ENCODE measurements at places on chromosomes 11 and 22.

GRCh38 chr11:47415949-47416472 is 7.6 kb downstream of the SLC39A13 start:
- DNase-seq, result peak; percentile 92

DNA sequence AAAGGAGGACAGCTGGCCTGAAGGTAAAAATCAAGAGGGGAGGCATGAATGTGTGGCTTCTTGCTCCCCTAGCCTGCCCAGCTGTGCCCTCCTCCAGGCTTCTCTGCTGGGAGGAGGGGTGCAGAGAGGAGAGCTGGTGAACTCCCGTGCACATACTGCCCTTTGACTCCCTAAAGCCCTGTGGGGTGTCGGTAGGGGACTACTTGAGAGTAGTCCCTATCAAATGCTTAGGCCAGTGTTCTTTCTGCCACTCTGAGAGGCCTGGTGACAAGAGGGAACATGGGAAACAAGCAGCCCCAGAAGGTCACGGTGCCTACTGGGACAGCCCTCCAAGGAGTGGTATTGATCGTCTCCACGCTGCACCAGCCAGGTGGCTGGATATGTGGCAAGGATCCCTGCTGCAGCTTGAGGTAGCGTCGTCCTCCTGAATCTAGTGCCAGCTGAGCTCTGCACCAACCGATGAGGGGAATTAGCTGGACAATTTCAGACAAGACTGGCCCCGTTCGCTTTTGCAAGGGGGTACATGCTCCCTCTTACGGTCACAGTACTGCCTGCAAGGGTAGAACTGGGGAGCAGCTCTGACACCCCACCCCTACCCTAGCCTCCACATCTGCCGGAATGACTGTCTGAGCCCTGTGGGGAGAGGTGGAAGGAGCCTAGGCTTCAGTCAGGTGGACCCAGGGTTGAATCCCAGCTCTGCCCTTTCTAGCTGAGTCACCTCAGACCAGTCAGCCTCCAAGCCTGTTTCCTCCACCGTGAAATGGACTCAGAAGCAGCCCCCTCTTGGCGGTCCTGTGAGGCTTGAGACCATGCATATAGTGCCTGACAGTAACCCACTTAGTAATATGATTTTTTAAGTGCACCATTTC is 17.1 kb upstream of the C11orf96 start:
- DNase-seq, result no peak

DNA sequence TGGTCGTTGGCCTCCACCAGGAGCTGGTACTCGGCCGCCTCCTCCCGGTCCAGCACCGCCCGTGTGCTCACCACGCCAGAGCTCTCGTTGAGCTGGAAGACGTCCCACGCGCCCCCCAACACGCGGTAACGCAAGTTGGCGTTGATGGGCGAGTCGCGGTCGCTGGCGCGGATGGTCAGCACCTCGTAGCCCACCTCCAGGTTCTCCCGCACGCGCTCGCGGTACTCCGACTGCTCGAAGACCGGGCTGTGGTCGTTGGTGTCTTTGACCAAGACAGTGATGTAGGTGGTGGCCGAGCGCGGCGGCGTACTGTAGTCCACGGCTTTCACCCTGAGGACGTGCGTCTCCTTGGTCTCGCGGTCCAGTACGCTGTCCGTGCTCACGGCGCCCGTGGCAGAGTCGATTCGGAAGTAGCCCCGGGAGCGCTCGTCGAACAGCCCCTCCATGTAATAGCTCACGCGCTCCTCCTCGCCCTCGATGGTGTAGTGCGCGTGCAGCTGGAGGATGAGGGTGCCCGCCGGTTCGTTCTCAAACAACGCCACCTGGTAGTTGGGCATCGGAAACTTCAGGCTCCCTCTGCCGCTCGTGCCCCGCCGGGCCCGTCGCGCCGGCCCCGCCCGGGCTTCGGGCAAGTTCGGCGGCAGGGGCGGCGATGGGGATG is 1.4 kb downstream of the CELSR1 start:
- DNase-seq, result no peak

GRCh38 chr11:114713756-114714155 is 35.4 kb downstream of the NXPE2 start:
- DNase-seq, result no peak

DNA sequence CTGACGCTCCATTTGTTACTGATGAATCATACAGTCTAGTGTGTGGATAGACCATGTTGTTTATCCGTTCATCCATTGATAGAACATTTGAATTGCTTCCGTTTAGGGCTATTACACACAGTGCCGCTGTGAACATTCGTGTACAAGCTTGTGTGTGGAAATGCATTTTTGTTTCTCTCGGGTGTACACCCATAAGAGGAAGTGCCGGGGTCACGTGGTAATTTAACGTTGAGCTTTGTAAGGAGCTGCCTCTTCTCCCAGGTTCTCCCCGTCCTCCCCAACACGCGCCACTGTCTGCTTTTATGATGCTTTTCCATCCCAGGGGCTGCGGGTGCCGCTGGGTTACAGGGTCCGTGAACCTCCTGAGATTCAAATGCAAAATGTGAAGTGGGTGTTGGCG is 142.3 kb downstream of the IGLL1 start:
- DNase-seq, result no peak

GRCh38 chr11:20566591-20567434 is 32.6 kb upstream of the SLC6A5 start:
- DNase-seq, result no peak

- DNase-seq, result peak; percentile 68
These were observed 103.5 kb downstream of the MICAL2 start for GRCh38 chr11:12213883-12214282.

GRCh38 chr11:124277207-124277606 is 21.0 kb downstream of the OR8G5 start:
- no peak for DNase-seq

DNA sequence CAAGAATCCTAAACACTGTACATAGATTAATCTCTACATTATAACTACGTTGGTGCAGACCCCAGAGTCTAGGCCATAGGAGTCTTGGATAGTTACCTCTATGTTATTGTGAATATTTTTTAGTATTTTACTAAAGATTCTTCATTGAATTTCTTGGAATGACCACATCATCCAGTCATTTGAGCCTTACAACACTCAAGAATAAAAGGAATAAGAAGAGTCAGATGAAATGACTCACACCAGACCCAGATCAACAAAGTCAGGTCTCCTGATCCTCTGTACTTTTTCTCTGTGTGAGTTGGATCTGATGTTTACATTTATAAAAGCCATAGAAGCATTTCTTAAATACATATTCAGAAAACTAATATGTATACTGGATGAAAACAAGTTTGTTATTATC is 179.2 kb upstream of the ARHGAP20 start:
- no peak for DNase-seq

GRCh38 chr22:20033045-20033706 is 12.3 kb downstream of the TANGO2 start:
- no peak for DNase-seq

- no peak for DNase-seq
These were observed 14.8 kb downstream of the LGALS12 start for GRCh38 chr11:63520606-63521170.

- DNase-seq, result no peak
These were observed 40.5 kb downstream of the BRD1 start for GRCh38 chr22:49786976-49787706.

DNA sequence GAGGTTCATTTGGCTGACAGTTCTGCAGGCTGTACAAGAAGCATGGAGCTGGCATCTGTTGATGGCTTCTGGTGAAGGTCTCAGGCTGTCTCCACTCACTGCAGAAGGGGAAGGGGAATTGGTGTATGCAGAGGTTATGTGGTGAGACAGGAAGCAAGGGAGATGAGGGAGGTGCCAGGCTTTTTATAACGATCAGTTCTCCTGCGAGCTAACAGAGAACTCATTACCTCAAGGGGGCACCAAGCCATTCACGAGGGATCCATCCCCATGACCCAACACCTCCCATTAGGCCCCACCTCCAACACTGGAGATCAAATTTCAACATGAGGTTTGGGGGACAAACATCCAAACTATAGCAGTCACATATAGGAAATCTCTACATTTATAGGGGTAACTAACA is 38.7 kb upstream of the E2F8 start:
- DNase-seq, result no peak

- DNase-seq, result no peak
These were observed 30.0 kb upstream of the SMCO4 start for GRCh38 chr11:93573184-93573583.

- DNase-seq, result no peak
These were observed 22.3 kb upstream of the TMEM191C start for GRCh38 chr22:21444701-21445436.

GRCh38 chr22:44671742-44672141 is 30.3 kb upstream of the PRR5 start:
- DNase-seq, result no peak

GRCh38 chr11:118536726-118537125 is 5.7 kb downstream of the TMEM25 start:
- no peak for DNase-seq

GRCh38 chr11:59368238-59369022 is 9.7 kb downstream of the OR5AN1 start:
- no peak for DNase-seq

DNA sequence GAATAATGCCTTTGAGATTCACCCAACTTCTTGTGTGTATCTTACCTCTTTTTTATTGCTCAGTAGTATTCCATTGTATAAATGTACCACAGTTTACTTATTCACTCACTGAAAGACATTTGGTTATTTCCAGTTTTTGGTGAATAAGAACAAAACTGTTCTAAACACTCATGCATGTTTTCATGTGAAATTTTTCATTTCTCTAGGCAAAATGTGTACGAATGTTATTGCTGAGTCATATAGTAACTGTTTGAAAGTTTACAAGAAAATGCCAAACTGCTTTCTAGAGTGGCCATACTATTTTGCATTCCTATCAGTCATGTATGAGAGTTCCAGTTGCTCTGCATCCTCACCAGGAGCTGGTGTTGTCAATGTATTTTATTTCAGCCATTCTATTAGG is 8.8 kb upstream of the EMSY start:
- no peak for DNase-seq

DNA sequence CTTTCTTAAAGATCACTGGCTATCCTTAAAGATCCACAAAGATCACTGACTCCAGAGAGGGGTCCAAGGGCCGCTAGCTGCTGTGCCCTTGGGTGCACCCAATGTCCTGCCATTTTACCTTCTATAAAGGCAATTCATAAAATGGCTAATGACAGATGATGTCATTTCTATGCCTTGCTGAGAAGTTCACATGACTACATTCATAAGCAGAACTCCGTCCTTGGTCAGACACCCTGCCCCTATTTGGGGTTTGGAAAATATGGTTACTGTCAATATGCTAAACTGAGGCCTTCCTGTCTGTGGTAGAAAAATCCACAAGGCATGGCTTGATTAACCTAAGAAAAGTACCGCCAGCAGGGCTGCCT is 60.9 kb upstream of the BMAL1 start:
- DNase-seq, result no peak

- no peak for DNase-seq
These were observed 6.2 kb downstream of the NAA40 start for GRCh38 chr11:63944987-63945386.

GRCh38 chr11:78045851-78046485 is 17.7 kb upstream of the THRSP start:
- DNase-seq, result peak; percentile 78

- DNase-seq, result no peak
These were observed 535 bp downstream of the AQP11 start for GRCh38 chr11:77590194-77590782.

DNA sequence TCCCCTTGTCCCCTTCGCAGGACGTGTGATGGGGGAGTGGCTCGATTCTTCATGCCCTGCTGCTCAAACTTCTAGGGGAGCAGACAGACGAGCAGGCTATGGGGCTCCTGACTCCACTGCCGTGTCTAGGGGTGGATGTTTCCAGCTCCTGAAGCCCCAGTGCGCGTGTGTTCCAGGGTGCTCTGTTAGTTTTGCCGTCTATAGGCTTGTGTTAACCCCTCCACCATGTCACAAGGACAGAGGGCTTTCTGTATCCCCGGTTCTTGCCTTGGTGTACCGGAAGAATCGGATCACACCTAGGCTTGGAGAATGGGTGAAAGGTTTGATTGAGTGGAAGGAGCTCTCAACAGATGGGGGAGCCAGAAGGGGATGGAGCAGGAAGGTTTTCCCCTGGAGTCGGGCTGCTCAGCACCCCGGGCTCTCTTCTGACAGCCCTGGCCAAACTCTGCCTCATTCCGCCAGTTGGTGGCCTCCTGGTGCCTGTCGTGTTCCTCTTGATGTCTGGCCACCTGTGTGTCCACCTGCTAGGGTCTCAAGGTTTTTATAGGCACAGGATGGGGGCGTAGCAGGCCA is 810.7 kb downstream of the BRD1 start:
- DNase-seq, result no peak

DNA sequence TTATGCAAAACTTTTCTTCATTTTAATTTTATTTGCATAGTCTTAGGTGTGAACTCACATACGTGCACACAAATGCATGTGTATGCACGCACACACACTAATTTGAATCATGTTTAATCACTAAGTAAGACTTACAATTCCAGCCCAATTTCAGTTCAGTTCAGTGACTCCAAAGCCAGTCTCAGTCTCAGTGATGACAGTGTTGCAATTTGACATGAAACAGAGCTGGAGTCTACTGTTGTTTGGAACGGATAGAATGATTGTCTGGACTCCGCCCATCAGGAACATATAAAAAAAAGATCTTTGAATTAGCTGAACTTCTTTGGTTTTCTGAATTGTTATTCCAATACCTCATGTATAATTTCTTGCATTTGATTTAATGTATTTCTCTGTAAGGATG is 14.9 kb upstream of the OR51S1 start:
- no peak for DNase-seq

GRCh38 chr11:92633820-92634219 is 335.6 kb upstream of the MTNR1B start:
- DNase-seq, result no peak

GRCh38 chr11:109821511-109821910 is 271.7 kb upstream of the ZC3H12C start:
- no peak for DNase-seq

DNA sequence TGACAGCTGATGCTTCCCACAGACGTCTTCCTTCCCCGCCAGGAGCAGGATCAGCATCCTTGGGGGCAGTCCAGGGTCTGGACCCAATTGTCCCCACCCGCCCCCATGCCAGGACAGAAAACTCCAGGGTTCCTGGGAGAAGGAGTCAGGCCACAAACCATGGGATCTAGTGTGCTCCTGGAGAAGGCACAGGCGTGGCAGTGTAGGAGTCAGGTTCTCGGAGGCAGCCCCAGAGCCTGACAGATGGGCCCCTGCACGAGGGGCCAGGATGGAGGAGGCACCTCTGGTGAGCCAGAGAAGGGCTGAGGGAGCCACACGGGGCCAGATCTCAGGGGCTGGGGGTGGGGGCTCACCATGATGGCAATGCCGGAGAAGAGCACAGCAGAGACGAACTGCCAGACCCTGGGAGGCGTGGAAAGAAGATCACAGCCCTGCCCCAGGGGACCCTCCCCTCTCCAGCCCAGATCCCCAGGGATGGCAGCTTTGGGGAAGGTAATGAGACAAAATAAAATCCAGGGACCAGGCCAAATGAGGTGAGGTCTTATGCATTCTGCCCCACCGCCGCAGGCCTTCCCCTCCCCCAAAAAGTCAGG is 13.6 kb downstream of the TP53I11 start:
- DNase-seq, result no peak

- no peak for DNase-seq
These were observed 8.4 kb downstream of the LZTR1 start for GRCh38 chr22:20990184-20991180.

All from RWPE1 (cell line).